ENCODE measurements at places on chromosomes 5 and 9. TPM values are rescaled to one million over a fixed set of nuclear protein-coding genes. Genes with fewer than 3 reads are reported as not detected.

FBXL7 gene
- total RNA-seq: 1.6 TPM

C1QTNF2 gene
- total RNA-seq: 0.14 TPM

ABLIM3 gene
- total RNA-seq: 8.1 TPM

NCBP1 gene
- 29.4 TPM for total RNA-seq

FCHO2 gene
- total RNA-seq: 13.9 TPM

CYSRT1 gene
- total RNA-seq: 3.5 TPM

SPATA31C1 gene
- total RNA-seq: not detected

PCDHGA5 gene
- total RNA-seq: 0.11 TPM

IFNK gene
- total RNA-seq: not detected

CCDC192 gene
- total RNA-seq: not detected

GABRA6 gene
- total RNA-seq: not detected

HTR4 gene
- not detected for total RNA-seq

LPAR1 gene
- total RNA-seq: 10.8 TPM

ECM2 gene
- total RNA-seq: 0.10 TPM

DMAC1 gene
- 27.1 TPM for total RNA-seq

CLIC3 gene
- total RNA-seq: 1.7 TPM

DAB2 gene
- 10.6 TPM for total RNA-seq

ZBED3 gene
- total RNA-seq: 2.5 TPM

GPX3 gene
- 17.8 TPM for total RNA-seq

PPIC gene
- total RNA-seq: 17.0 TPM

ARSI gene
- 42.9 TPM for total RNA-seq

RASGEF1C gene
- total RNA-seq: 0.11 TPM

FOXD4L6 gene
- total RNA-seq: not detected

GCNT4 gene
- 0.47 TPM for total RNA-seq

CENPH gene
- 24.3 TPM for total RNA-seq

C5orf46 gene
- not detected for total RNA-seq

TMEM250 gene
- 48.9 TPM for total RNA-seq

CDC23 gene
- total RNA-seq: 28.1 TPM

NSG2 gene
- 0.10 TPM for total RNA-seq

C9orf43 gene
- 0.60 TPM for total RNA-seq

BTNL9 gene
- total RNA-seq: 0.88 TPM

IRGM gene
- total RNA-seq: 0.13 TPM

REEP2 gene
- total RNA-seq: 5.9 TPM

TAF11L5 gene
- total RNA-seq: not detected

SLC6A7 gene
- total RNA-seq: not detected

BHMT gene
- total RNA-seq: not detected

FST gene
- total RNA-seq: 13.3 TPM

ENC1 gene
- total RNA-seq: 14.5 TPM

CDKN2A gene
- total RNA-seq: not detected

CAMK2A gene
- 0.87 TPM for total RNA-seq

HTR1A gene
- not detected for total RNA-seq

CARD9 gene
- total RNA-seq: 1.2 TPM

PTPRD gene
- 0.26 TPM for total RNA-seq

PCDHA7 gene
- total RNA-seq: 0.08 TPM

PPP6C gene
- total RNA-seq: 27.3 TPM

NR6A1 gene
- total RNA-seq: 1.7 TPM

IPPK gene
- total RNA-seq: 13.9 TPM

TJP2 gene
- total RNA-seq: 5.2 TPM

CSF2 gene
- 0.39 TPM for total RNA-seq

All from A549 treated with CpdA at 1 μM for 4 hours (cell line).